ENCODE measurements at places on chromosomes 4 and X.

- no peak for DNase-seq
These were observed 1080.3 kb downstream of the ARAP2 start for GRCh38 chr4:35164063-35164462.

- DNase-seq = no peak
These were observed 8.4 kb upstream of the LAMP2 start for GRCh38 chrX:120477453-120477852.

GRCh38 chrX:47093248-47093647 lies 15.0 kb downstream of the RGN start:
- peak; percentile 11 for DNase-seq

DNA sequence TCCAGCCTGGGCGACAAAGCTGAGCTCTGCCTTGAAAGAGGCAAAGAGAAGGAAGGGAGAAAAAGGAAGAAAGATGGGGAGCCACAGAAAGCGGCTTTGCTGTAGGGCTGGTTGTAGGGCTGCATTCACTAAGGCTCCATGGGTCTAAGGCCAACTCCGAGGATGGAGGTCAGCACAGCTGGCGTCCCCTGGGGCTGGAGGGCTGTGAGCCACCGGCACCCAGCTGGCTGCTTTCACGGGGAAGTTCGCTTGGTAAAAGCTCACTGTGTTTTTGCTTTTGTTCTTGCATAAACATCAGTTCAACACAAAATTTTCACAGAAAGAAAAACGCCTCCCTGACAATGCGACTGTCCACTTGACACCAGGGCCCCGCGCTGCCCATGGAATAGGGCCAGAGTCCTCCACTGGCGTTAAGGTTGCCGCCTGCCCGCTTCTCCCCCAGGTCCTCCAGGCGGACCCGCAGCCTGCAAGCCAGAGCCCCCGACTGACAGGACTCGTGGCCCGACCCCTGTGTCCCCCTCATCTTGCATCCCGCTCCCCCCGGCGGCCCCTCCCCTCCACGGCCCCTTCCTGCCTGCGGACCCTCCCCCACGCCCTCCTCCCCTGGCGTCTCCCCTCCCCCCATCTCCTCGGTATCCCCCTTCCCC lies 1.1 kb downstream of the RNF212 start:
- no peak for DNase-seq

- no peak for DNase-seq
These were observed 3.4 kb upstream of the USP11 start for GRCh38 chrX:47229427-47229826.

- DNase-seq = no peak
These were observed 27.7 kb downstream of the DMP1 start for GRCh38 chr4:87677731-87678130.

GRCh38 chr4:125319311-125319710 lies 4.6 kb downstream of the FAT4 start:
- no peak for DNase-seq

DNA sequence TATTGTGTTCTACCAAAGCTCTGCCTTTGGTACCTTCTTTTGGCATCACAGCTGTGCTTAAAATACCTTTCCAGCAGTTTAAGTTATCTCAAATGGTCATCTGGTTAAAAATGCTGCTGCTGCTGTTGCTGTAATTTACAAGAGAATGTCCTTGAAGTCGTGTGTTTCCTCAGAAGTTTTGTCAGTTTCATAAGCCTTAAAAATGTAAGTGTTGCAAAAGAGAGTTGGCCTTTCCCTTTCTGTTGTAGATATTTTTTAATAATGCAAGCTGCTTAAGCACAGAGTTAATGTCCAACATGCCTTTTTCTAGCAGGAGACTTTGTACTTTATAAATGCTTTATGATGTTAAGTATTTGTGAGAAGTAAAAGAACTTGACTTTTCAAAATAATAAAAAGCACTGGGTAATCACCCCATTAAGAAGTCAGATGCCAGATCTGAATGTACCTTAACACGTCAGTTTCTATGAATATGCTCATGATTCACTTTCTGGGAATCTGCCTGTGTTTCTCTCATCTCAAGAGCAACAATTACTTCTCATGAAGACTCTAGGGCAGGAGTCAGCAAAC lies 35.3 kb upstream of the TENM3 start:
- DNase-seq = no peak

- DNase-seq = no peak
These were observed 71.8 kb upstream of the PTPN13 start for GRCh38 chr4:86522349-86522748.

GRCh38 chr4:151304755-151305154 lies 20.6 kb downstream of the SH3D19 start:
- DNase-seq = no peak

DNA sequence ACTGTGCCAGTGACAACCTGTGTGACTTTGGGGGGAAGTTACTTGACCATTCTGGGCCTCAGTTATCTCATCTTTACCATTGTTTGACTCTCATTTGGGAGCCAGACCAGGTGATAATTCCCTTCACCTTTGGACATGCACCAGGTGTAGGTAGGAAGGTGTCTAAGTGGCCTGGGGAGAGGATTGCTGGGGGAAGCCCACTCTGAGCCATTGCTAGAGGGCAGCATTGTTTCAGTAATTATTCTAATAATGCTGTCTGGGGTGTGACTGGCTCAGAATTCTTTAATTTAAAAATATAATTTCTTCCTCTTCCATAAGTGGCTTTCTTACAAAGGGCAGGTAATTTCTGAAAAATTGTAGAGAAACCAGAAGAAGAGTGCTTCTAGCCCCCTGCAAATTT lies 104.3 kb downstream of the RTL9 start:
- DNase-seq = no peak

GRCh38 chrX:66632981-66633380 lies 5.9 kb downstream of the EDA2R start:
- DNase-seq = no peak

- DNase-seq = peak; percentile 82
These were observed 57.4 kb upstream of the MSN start for GRCh38 chrX:65610040-65610439.

GRCh38 chr4:6472387-6473263 lies at the start of gene PPP2R2C:
Gene PPP2R2C (minus strand): TSS chr4:6472614. CDS start chr4:6472229, 385 bp downstream.
- DNase-seq = no peak

- DNase-seq = no peak
These were observed 41.8 kb downstream of the HUWE1 start for GRCh38 chrX:53644751-53645150.

DNA sequence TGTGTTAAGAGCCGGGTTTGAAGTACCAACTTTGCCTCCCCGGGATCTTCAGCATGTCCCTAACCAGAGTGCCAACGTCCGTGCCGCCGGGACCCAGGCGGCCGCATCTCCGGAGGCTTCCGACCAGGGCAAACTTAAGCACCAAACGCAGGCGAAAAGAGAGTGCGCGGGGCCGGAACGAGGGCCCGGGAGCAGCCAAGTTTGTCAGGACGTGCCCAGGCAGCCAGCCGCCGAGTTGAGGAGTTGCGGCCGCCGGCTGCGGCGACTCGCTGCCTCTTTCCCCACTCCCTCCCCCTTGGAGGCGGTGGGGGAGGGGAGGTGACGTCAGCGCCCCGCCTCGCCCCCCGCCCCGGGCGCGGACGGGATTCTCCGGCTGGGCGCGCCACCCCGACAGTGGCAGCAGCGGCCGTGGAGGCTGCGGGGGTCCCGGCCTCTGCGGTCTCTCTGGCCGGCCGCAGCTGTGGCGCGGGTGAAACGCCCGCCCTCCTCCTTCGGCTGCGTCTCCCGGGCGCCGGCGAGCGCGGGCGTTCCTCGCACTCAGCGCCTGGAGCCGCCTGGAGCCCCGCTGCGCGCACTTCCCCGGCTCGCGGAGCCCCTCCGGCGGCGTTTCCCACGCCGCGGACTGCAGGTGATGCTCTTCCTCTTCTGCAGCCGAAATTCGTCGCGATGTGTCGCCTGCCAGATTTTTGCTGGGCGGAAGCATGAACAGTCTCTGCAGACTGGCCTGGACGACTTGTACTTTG lies 2.9 kb upstream of the FAT1 start:
- DNase-seq = no peak

- no peak for DNase-seq
These were observed 39.5 kb upstream of the STS start for GRCh38 chrX:7108030-7108429.

- DNase-seq = no peak
These were observed 163.0 kb upstream of the TET2 start for GRCh38 chr4:104983615-104984179.

- DNase-seq = no peak
These were observed 207.7 kb downstream of the MGST2 start for GRCh38 chr4:139873111-139873860.

DNA sequence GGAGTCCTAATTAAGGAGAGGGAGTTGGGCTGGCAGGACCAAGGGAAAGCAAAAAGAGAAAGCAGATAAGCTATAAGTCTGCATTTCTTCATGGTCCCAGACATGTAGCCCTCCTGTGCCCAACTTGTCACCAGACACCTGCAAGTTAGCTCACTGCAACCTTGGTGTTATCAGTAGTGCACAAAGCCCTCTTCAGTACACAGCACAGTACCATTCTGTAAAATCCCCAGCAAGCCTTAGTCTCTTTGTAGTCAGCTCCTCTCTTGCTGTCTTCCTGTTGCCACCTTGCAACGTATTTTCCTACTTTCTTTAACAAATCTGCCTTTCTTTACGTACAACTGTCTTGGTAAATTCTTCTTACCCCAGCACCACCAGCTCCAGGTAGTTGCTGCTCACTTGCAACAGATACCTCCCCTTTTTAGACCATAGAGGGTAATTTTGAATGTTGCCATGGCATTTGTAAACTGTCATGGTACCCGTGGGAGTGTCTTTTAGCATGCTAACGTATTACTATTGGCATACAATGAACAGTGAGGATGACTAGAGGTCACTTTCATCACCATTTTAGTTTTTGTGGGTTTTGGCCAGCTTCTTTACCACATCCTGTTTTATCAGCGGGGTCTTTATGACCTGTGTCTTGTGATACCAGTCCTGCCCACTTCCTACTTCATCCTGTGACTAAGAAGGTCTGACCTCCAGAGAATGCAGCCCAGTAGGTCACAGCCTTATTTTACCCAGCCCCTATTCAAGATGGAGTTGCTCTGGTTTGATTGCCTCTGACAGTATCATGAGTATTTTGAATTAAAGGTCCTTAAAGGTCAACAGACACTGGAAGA lies 28.3 kb upstream of the AP1S2 start:
- DNase-seq = peak; percentile 38

GRCh38 chrX:22748093-22748999 lies 251.4 kb upstream of the DDX53 start:
- DNase-seq = peak; percentile 0

DNA sequence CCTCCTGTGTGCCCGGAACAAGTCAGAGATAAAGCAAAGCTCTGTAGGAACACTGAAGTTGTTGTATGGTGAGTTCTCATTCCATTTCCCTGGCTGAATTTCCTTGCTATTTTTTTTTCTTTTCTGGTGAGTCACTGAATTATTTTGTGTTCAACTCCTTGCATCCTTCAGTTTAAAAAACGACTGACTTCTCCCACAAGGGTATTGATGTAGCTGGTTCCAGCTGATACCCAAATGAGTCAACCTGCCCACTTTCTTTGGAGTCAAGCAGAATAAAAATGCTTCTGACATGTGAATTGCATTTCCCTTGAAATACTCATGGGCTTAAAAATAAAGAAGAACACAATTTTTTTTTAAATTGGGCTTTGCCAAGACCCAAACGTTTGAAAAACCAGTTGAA lies 85.5 kb downstream of the SHOX start:
- DNase-seq = no peak
